ENCODE measurements at places on chromosomes 1 and 21.

DNA sequence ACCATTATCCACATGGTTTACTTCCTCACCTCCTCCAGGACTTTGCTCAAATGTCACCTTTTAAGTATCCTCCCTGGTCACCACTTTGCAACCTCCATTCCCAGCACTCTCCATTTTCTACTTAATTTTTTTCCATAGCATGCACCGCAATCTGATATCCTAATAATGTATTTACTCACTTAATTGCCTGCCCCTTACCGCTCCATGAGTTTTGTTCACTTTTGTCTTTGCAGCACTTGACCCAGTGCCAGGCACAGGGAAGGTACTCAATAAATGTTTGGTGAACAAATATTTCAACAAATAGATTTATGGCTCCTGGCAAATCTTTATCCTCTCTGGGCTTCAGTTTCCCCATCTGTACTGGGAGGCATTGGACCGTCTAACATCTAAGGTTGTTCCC is 53.6 kb downstream of the UBE2T start:
- DNase-seq: no peak

DNA sequence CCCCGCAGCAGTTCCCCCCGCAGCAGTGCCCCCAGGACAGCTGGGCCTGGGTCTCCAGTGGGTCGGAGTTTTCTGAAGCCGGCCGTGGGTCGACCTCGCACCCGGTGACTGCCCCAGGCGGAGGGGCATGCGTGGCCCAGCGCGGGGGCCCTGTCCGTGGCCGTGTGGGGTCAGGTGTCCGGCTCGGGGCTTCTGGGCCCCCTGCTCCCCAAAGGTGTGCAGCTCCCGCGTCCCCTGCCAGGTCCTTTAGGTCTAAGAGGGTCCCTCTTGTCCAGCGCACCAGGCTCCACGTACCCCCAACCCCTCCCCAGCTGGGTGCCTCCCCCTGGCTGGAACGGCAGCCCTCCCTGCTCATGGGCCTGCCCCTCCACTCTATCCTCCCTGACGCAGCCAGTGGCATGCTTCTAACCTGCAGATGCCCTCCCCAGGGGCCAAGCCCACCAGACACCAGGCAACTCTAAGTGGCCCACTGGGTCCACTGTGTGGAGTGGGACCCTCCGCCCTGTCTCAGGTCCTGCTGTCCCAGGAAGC is 5.9 kb upstream of the HES4 start:
- no peak for DNase-seq

GRCh38 chr1:93448292-93448982 is 519 bp downstream of the FNBP1L start:
- no peak for DNase-seq

DNA sequence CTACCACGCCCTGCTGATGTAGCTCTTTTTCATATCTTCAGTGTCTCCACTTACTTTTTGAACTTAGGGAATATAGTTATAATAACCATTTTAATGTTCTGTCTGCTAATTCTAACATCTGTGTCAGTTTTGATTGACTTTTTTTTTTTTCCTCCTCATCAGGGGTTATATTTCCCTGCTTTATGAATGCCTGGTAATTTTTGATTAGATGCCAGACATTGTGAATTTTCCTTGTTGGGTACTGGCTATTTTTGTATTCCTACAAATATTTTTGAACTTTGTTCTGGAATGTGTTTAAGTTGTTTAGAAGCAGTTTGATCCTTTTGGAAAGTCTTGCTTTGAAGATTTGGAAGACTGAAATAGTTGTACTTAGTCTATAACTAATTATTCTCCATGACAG is 82.1 kb downstream of the ROR1 start:
- no peak for DNase-seq

- no peak for DNase-seq
Observed at GRCh38 chr1:212529211-212529741, 79.3 kb upstream of the ATF3 start.

DNA sequence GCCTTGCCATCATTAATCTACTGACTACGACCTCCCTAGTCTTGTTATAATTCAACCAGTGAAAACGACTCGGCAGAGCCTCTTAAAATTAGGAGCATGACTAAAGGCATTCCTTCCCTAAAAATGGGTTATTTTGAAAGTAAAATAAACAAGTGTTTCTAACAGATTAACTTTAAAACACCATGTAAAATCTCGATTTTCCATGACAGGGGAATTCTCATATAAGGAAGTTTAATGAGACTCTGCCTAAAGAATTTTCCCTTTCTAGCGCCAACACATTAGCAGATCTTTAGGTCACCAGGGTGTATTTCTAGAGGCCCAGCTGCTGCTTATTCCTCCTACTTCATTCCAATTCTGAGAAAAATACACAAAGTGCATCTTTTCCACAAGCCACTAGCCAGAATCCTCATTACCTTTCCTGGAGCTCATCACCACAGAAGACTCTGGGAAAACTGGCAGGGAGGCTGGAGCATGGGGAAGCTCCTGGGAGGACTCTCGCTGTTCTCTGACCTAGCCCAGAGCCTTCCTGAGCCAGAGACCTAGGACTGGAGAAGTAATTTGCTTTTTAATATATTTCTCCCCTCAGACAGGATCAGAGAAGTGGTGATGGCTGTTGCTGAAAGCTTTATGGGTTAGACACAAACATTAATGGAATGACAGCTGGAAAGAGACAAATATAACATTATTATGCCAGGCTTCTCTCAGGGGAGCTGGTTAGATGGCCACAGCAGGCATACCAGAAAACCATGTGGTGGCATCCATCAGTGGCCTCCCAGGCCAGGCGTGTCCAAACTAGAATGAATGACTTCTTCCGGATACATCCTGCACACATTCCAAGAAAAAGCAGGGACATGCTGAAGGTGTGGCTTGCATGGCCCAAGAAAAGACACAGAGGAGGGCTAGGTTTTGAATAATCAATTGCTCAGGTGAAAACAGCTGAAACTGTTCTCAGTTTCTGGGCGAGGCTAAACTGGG is 63.6 kb upstream of the CTTNBP2NL start:
- DNase-seq: no peak

- DNase-seq: no peak
Observed at GRCh38 chr1:36236302-36236701, 12.1 kb downstream of the THRAP3 start.

DNA sequence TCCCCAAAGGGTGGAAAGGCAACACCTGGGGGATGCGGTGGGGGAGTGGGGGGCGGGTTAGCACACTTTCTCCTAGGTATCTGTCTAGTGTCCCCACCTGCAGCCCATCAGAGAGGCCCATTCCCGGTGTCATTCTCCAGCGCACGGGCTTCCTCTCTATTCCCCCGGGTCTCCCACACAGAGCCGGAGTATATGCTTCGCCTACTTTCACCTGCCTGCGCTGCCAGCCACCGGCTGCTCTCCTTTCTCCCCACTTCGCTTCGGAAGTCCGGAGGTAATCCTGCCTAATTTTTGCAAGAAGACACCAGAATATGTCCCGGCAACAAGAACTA is 852 bp downstream of the RGS7 start:
- no peak for DNase-seq

DNA sequence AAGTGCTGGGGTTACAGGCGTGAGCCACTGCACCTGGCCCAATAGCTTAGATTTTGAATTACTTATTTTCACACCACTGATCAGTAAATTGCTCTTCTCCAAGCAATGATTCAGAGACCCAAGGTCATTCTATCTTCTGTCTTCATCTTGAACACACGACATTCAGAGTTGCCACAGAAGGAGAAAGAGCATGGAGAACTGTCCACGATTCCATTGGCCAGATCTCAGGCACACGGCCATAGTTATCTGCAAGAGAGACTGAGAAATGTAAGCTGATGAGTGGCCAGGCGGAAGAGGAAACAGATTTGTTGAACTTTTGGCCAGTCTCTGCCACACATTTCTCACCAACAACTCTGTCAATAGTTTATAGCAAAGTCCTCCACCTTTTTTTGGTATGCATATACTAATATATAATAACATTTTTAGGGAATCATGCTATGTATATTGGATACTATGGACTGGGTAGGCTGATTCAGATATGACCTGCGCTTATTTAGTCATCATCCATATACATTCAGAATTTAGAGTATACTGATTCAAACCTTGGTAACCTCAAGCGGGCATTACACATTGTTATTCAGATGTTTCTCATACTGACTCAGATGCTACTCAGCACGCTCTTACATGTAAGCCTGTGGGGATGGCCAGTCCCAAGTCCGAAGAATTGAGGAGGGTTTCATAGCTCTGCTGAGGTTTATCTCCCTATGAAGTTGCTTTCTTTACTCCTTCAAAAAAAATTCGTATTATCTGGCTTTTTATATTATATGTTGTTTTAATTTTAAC is 25.5 kb upstream of the CAP1 start:
- DNase-seq: peak; percentile 38

DNA sequence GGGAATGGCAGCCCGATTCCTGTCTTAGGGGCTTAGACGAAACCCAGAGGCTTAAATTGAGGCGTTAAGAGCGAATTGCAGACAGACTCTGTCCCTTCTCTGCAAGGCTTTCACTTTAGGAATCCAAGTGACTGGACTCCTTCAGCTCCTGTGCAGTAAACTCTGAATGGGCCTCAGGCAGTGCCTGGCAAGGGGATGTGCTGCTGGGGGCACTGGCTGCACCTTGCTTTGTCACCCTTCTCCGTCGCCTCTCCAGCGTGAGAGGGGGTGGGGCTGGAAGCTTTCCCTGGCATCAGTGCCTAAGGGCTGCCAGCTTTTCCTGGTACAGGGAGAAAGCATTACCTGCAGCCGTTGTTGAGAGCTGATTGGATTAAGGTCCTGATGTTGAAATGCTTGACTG is 39.9 kb upstream of the NFASC start:
- no peak for DNase-seq

DNA sequence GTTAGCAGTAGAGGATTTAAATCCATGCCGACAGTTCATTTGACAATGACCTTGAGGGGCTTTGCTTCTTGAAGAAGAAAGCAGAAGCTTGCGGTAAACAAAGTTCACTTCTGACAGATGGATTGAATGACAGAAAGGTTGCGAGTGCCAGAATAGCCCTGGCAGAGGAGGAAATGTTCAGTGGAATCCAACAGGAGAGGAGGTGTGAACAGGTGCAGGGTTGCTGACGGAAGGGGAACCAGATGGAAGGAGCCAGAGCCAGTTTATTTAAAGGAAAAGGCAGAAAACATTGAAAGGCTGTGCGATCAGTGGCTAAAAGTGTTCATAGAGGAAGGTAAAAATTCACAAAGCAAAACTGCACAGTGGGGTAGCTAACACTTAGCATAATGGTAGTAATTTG is 141.0 kb downstream of the SDCCAG8 start:
- no peak for DNase-seq

DNA sequence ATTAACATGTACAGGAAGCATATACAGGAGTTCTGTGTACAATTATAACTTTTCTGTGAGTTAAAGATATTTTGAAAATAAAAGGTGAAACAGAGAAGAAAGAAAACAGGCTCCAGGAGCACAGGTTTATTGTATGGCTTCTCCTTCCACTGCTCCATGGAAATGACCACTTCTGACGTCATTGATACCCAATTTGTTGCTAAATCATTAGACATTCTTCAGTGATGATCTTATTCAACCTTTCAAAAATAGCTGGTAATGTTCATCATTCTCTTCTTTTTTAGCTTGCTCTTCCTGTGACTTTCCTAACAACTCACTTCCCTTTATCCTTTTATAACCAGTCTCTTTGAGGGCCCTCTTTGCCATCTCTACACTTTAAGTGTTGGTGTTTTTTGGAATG is 77.8 kb downstream of the KCNK2 start:
- no peak for DNase-seq

- no peak for DNase-seq
Observed at GRCh38 chr1:55353707-55354620, 138.8 kb upstream of the USP24 start.

- no peak for DNase-seq
Observed at GRCh38 chr1:201966171-201966570, 10.9 kb downstream of the TIMM17A start.

DNA sequence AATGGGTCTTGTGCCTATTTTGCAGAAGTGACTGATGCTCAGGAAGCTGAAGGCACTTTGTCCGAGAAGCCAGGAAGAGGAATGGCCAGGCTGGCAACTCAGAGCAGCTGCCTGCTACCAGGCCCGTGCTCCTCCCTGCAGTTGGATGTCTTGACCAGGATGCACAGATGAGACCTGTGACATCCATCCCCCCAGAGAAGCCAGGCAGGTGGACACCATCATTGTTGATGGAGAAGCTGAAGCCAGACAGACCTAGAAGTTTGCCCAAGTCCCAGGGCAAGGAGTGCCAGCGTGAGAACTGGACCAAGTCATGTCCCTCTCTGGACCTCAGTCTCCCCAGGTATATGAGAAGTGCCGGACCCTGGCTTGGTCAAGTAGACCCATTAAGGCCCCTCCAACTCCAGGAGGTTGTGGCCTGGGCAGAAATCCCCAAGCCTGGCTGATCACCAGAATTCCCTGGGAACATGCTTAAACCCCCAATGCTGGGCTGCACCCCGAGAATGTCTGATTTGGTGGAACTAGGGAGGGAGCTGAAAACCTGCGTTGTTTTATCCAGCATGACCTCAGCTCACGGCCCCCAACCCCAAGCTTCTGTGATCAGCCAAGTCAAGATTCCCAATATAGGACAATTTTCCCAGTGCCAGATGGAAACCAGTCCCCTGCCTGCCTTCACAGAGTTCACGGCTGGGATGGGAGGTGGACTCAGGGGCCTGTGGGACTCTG is 82.4 kb downstream of the CAMK2N1 start:
- no peak for DNase-seq

DNA sequence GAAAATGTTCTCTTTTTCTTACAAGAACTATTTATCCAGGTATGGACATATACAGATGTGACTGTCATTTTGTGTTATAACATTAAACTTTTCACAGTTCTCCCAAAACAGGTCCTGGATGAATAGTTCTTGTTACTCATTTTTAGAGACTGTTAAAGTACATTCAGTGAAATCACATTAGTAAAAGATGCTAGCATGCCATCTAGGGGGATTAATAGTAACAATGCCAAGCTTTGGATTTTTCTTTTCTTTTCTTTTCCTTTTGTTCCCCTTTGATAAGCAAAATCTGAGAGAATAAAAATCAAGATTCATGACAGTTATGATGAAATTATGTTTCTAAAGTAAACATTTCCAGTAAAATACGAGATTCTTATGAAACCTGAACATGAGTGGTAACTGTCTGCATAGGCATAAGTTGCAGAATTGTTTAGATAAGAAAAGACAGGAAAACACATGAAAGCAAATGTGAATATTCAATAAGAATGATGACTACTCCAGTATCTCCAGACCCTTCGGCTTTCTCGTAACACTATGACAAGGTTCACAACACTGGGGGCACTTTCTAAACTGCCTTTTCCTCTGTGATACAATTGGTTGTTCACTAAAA is 77.5 kb downstream of the TPR start:
- DNase-seq: no peak

DNA sequence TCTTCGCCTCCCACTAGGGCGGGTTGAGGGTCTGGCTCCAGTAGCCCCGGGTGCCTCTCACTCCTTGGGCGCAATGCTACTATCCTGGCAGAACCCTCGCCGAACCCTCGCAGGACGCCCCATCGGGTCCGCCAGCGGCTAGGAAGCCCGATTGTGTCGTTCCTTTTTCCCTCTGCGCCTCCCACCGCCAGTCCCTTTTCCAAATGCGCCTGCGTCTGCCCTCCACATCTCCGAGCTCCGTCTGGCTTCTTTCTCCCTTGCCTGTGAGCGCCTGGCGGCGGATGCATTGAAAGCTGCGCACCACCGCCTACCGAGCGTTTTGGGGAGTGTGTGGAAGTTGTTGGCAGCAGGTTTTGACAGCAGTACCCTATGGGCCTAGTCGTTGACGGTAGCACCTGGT is 1.0 kb upstream of the DIRAS3 start:
- no peak for DNase-seq

All from activated CD4-positive, alpha-beta T cell treated with anti-CD3 and anti-CD28 coated beads for 48 hours (primary cell).